ENCODE measurements at places on chromosomes 5 and 9.

- no peak for DNase-seq
Observed at GRCh38 chr9:137051145-137051724, 2.6 kb downstream of the ENTPD2 start.

- no peak for DNase-seq
Observed at GRCh38 chr5:76978869-76979268, 26.0 kb downstream of the CRHBP start.

DNA sequence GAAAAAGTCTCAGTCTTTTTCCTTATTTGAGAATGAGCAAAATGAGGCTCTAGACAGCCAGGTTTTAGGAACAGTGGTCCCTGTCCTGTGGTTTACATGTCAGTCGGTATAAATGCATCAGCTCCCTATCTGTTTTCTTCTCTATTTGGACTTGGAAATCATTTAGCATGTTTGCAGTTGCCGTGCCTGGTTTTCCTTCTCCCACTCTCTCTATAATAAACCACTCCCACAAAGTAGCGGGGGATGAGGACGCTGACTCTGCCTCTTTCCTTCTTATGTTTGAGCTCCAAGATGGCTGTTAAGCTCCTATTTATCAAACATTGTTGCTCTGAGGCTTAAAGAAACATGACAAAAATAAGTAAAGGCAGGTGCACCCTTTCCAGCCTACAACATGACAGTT lies 57.2 kb upstream of the CTSL start:
- DNase-seq, result no peak

- no peak for DNase-seq
Observed at GRCh38 chr9:28999057-28999456, 1425.8 kb upstream of the C9orf72 start.

DNA sequence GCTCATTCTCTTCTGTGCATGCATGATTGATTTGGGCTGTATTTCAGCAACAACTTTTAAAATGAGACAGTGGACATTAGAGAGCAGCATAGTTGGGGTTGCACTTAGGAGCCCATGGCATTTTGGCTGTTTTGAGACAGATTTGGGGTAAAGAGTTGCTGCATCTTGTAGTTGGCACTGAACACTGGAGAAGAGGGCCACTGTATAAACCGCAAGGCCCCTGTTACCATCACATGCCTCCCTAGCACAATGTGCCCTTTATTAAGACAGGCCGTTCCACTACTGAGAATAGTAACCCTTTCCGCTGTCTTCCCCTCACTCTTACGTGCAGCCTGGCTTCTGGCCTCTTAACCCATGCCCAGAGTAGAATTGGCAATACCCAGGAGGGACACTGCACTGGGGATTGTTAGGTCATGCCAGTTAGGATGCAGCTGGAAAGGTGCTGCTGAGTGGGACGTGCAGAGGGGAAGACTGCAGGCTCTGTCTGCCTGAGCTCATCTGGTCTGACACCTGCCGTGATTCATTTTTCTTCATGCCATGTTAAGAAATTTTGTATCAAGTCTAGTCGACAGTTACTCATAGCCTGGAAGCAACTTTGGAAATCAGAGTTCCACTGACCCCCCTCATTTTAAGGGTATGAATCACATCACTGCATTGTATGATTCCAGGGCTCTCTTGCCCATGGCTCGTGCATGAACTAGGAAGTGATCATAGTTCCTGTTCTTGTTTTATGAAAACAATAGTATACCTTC lies 146.9 kb upstream of the DMRT1 start:
- no peak for DNase-seq

- no peak for DNase-seq
Observed at GRCh38 chr5:178201927-178202235, 2.5 kb upstream of the HNRNPAB start.

- no peak for DNase-seq
Observed at GRCh38 chr5:124628721-124629596, 117.5 kb downstream of the ZNF608 start.

DNA sequence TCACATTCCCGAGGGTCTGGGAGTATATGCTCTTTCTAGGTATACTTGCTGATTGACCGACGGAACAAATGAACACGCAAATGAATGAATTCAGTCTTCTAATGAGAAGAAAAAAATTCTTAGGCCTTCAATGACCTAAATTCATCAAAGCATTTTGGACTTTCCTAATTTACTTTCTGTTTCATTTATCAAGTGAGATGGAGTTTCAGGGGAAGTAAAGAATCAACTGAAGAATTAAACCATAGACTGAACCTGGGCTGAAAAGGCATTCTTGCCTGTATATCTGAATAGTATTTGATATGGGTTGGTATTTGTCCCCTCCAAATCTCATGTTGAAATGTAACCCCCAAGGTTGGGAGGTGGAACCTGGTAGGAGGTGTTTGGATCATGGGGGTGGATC lies 64.1 kb downstream of the ZFAND5 start:
- DNase-seq, result no peak

DNA sequence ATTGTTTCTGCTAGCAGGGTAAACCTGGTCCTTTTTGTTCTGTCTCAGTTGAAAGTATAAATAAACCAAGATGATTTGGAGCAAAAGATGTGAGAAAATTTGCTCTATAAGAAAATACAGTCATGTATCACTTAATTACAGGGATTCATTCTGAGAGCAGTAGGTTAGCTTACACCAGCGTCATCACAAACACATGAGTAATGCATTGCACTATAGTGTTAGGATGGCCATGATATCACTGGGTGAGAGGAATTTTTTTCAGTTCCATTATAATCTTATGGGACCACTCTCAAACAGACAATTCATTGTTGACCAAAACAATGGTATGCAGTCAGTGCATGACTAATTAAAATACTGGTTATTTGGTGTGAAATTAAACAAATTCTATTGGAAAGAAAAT lies 430.9 kb downstream of the CHSY3 start:
- DNase-seq, result no peak

- peak; percentile 24 for DNase-seq
Observed at GRCh38 chr5:120388016-120388781, 75.9 kb upstream of the PRR16 start.

GRCh38 chr9:90861826-90862740 lies 60.5 kb downstream of the SYK start:
- no peak for DNase-seq

DNA sequence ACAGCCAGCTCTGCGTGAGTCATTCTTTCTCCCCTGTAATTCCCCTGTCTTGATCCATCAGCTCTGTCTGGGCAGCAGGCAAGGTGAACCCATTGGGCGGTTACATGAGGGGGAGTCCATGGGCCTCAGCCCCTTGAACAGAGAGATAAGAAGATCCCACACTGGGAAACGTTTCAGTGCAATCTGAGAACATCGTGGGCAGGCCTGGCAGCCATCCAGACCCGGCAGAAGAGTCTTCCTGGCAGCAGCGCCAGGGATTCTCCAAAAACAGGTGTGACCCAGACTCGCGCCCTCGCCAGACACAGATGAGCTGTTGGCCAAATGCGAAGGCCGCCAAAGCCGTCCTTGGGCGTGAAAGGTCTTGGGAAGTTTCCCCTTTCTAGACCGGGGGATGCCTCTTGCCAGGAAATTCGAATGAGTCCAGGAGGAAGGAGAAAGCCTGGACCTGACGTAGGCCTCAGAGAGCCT lies 6.4 kb upstream of the SLC12A7 start:
- DNase-seq, result no peak

GRCh38 chr5:122022966-122023365 lies 55.1 kb downstream of the LOX start:
- no peak for DNase-seq
